ENCODE measurements at places on chromosomes 2 and 18.

DNA sequence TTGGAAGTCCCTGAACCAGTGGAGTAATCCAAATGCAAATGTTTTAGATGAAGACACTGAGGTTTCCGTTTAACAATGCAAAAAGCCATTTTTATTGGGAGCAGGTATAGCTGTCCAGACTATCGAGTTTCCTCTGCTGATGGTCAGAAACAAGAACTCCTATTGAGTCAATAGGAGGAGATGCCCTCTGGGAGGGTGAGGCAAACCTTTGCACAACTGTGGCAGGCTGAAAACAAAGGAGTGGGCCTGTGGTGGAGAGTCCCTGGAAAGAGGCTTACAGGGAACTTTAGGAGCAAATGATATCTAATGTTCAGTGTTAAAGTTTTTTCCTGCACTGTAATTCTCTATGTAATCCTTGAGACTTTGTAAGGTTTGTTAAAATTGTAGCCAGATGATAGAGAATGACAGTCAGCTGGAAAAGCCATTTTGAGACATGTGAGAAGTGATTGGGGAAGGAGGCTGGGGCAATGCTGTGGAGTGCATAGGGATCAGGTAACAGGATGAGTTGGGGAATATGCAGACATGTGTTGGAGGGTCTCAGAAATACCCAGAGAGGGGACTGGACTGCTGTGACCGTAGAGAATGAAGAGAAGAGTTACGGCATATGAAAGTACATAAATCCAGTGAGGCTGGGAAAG is 15.1 kb upstream of the EML4 start:
- DNase-seq, result no peak

GRCh38 chr18:53115876-53116585 is 776.0 kb downstream of the DCC start:
- DNase-seq, result no peak

DNA sequence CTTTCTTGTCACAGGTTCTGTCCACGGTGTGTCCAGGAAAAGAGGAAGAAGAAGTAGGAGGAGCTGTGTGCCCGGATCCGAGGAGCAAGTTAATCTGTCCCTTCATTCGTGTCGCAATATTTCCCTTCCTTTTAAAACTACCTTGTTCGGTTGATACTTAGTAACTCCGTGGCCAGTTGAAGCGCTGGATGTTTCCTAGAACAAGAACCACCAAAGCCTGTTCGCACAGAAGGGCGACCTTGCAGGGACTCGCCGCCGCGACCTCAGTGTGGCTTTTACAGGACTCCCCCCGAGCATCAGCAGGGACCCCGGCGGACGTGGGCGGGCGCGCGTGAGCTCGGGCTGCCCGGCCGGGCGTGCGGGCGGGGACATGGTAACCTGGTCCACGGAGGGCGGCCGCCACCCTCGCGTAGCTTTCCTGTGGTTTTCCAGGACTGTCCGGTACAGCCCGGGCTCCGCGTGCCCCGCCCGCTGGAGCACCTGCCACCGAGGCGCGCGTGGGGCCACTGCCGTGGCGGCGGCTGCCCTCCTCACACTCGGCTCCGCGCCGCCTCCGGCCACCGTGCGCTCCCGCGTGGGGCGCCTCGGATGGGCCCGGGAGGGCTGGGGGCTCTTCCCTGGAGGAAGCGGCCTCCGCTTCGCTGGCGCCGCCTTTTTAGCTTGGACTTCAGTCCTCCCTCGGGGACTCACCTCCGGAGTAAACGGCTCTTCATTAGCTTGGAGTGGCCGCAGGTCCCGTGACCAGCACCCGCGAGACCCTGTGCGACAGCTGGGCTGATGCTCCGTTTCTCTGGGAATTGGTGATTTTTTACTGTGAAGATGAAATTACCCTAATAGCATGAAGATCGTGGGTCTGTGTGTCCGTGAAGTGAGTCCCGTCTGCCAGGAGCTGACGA is 9.2 kb upstream of the D2HGDH start:
- DNase-seq, result no peak

DNA sequence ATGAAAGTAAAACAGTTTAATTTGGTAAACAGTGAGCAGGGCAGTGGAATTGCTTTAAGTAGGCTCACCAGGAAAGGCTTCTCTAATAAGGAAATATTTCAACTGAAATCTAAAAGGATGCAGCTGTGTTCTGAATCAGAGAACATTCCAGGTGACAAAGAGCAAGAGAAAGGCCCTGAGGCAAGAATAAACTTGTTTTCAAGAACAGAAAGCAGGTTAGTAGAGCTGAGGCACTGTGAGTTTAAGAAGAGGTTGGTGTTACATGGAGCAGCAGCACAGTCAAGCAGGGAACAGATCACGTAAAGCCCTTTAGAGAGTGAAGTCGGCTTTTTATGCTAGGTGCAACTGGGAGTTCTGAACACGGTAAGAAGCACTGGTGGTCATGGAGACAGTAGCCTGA is 57.0 kb upstream of the SCN1A start:
- no peak for DNase-seq

DNA sequence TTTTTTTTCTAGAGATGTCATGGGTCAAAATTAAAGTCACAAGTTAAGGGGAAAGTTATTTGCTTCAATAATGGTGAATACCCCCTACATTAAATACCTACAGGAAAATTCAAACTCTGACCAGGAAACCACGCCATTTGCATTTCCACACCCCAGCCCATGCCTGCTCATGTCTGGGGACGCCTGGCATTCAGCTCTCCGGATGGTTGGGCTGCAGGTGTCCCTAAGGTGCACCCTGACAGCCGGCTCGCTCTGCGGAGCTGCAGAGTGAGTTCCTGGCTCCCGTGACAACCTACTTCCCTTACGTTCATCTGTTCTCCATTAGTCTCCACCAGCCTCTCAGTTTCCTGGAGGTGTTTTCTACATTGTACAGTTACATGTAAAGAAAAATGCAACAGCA is 122.7 kb upstream of the RIOK3 start:
- DNase-seq, result peak; percentile 11

DNA sequence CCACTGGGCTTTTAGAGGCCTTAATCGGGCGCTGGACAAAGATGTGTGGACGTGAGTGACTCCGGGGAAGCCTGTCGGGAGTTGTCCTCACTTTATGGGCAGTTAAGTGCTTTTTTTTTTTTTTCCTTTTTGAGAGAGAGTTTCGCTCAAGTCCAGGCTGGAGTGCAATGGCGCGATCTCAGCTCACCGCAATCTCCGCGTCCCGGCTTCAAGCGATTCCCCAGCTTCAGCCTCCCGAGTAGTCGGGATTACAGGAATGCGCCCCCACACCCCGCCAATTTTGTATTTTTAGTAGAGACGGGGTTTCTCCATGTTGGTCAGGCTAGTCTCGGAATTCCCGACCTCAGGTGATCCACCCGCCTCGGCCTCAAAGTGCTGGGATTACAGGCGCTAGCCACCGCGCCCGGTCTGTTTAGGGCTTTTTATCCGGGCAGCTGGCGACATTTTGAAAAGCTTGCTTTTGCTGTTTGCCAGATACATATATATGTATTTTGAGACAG is 1.5 kb downstream of the MSH6 start:
- DNase-seq, result no peak

DNA sequence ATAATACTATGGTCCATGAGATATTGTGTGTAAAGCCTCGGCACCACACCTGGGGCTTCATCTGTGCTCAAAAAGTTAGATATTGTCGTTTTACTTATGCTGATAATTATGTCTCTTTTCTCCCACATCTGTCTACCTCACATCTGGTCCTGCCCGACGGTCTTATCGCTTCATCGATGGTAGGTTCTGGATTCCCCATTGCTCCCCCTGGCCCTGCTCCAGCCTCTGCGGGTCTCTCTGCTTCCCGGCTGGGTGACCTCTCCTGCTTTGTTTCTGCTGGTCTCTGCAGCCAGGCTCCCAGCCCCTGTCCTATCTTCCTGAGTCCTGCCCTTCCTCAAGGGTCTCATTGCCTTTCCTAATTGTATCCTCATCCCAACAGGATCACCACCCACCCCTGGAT is 294.2 kb downstream of the NDUFA10 start:
- DNase-seq, result no peak

GRCh38 chr18:38867680-38868079 is 1302.1 kb upstream of the CELF4 start:
- no peak for DNase-seq

GRCh38 chr2:186641807-186642321 is 52.0 kb upstream of the FAM171B start:
- DNase-seq, result peak; percentile 18

GRCh38 chr18:77059294-77059916 is 73.2 kb downstream of the MBP start:
- no peak for DNase-seq

- no peak for DNase-seq
Measured at GRCh38 chr2:66024391-66024790, 410.5 kb upstream of the MEIS1 start.

- no peak for DNase-seq
Measured at GRCh38 chr2:43950383-43951008, 45.3 kb downstream of the LRPPRC start.

DNA sequence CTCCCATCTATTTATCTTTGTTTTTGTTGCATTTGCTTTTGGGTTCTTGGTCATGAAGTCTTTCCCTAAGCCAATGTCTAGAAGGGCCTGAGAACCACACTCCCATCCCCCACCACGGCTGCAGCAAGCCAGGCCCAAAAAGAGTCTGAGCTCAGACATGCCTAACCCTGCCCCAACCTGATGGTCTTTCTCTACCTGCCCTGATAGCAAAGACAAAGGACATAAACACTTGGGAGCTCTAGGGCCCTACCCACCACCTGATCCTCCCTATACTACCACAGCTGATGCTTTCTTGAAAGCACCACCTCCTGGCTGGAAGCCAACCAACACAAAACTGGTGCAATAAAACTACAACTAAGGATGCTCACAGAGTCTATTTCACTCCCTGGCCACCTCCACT is 233.4 kb downstream of the WDR7 start:
- no peak for DNase-seq

DNA sequence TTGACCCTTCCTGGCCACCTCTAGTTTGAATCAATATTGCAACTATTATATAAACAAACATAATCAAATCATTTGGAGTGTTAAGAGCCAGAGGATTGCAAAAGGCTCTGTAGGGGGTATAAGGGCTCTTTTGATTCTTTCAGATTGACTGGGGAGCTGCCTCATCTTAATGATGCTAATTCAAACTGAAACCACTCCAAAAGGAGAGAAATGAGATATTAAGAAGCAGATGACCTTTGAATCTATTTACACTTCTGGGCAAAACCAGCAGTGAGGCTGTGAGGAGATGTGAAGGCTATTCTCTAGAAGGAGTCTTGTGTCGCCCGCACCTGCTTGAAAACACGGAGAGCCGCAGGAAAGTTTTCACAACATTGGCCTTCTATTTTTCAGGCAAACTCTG is 311.2 kb upstream of the CRIM1 start:
- DNase-seq, result no peak

DNA sequence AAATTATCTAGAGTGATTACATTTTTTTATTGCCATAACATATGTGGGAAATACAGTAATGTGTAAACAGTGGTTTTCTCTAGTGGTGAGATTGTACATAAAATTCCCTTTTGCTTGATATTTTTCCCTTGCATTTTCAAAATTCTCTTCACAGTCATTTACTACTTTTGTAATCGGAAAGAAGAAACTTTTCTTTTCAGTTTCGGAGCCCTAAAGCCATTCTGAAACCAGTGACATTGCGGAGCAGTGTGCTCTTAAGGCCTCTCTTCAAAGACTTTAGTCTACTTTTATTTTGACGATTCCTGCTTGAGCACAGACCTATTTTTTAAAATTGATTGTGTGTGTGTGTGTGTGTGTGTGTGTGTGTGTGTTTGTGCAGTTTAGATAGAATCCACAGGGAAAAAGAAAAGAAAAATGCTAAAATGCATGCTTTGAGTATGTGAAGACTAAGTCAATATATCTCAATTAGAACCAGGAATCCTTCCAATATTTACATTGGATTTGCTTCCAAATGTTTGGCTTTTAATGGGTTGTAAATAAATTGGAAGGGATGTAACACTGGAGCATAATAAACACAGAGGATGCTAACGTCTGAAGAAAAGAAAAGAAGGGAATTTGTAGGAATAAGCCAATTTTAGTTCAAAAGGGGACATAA is 357.4 kb downstream of the RND3 start:
- DNase-seq, result no peak

DNA sequence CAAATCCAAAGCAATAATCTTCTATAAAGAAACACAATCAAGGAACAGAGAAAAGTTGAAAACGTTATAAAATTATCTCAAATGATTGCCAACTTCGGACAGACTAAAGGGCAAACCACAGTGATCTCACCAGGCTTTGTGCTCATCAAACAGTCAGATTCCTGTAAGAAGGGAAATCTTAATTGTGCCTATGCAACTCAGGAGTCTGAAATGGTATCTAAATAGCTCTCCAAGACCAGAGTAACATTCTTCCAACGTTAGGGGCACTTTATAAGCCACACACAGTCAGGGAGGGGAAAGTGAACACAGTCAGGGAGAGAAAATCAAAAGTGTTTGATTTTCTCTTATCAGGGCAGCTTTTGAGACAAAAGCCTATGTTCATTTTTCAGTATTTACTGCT is 29.4 kb downstream of the PLEKHM3 start:
- no peak for DNase-seq

DNA sequence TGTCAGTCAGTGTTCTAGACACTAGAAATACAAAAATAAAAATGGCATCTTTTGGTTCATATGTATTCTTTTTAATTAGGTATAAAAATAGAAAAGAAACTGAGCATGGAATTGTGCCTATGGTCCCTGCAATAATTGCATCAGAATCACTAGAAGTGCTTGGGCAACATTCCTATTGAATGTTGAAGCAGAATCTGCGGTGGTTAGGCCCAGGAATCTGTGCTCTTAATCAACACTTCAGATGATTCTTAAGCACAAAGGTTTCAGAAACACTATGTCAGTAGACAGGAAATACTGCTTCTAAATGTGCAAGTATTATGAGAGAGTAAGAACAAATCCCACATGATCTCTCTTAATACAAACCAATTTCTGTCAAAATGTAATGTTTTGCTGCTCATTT is 20.3 kb upstream of the RBBP8 start:
- no peak for DNase-seq

DNA sequence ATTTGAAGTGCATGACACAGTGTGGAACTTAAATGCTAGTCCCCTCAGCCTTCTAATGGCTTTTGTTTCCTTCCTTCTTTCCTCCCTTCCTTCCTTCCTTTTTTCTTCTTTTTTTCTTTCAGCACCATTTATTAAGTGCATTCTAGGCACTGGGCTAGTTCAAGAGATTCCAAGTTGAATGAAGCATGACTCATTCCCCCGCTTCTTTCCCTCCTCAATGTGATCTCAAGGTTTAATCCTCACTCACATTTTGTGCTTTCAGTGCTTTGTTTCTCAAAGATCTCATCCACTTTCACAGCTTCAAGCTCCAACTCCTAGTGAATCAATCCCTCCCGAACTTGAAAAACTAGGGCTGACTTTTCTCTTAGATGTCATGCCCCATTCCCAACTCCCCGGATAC is 90.1 kb downstream of the LBH start:
- no peak for DNase-seq

DNA sequence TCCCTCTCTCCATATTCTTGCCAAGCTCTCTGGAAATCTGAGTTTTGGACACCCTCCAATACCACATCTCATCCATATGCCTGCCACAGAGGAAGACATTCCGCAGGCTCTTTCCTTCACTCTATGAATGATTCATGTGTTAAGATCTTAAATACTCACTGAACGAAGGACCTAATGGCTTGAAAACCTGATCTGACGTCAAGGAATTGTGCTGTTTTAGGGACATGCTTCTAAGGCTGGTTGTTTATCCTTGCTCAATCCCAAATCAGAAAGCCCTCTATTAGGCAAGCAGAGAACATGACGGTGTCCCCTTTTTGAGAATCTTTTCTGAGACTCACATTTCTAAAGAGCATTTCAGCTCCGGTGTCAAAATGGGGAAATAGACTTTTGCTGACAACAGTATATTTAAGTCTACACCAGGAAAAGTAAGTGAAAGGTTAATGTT is 83.7 kb upstream of the GALNT5 start:
- no peak for DNase-seq

Data from NCI-H1048 (cell line).